Naive B cell (primary cell): ENCODE measurements at places on chromosomes 4 and X. TPM values are rescaled to one million over a fixed set of nuclear protein-coding genes. Genes with fewer than 3 reads are reported as not detected.
A peak's percentile ranks its signal among the peaks of the same experiment; 100 is the strongest.

- no peak overlapping the region for H3K27ac ChIP-seq
- H3K36me3 ChIP-seq, result peaks cover 22% of the 10 kb centered on the region
- no peak for DNase-seq
- no peaks in the 10 kb centered on the region for H3K4me1 ChIP-seq
Measured at GRCh38 chr4:36128689-36129088, 115.6 kb downstream of the ARAP2 start.

DNA sequence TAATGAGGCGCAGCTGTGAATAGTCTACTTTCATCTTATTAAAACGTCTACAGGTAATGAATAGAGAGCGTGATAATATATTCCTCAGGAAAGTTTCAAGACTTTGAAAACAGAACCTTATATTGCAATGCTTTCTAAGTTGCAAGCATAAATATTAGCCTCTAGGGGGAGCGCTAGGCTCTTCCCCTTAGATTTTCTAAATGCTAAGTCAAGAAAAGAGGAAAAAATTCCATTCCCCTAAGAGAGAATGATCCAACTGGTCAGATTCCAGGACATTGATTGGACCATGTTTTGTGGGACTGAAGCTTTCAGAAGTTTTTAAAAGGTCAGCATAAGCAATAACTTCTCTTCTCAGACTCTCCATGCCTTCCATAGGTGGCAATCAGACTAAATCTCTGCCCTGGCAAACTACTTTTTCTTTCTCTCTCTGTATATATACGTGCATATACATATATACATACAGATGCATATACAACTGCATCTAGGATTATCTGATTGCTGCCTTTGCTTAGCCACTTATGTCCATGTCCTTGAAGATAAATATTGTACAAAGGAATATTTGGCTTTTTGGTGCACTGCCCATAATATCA is 492.9 kb downstream of the INPP4B start:
- peaks cover 6% of the 10 kb centered on the region for H3K4me1 ChIP-seq
- H3K36me3 ChIP-seq, result no peaks in the 10 kb centered on the region
- H3K4me3 ChIP-seq, result no peak overlapping the region
- H3K27ac ChIP-seq, result no peak overlapping the region
- no peak for DNase-seq
- H3K27me3 ChIP-seq, result no peaks in the 10 kb centered on the region

- H3K36me3 ChIP-seq, result peaks cover 1% of the 10 kb centered on the region
- no peak for DNase-seq
- H3K27ac ChIP-seq, result no peak overlapping the region
- peaks cover 11% of the 10 kb centered on the region for H3K27me3 ChIP-seq
- no peak overlapping the region for H3K4me3 ChIP-seq
Measured at GRCh38 chr4:17315459-17315858, 196.4 kb downstream of the QDPR start.

- H3K27me3 ChIP-seq, result no peaks in the 10 kb centered on the region
- no peak overlapping the region for H3K27ac ChIP-seq
- no peaks in the 10 kb centered on the region for H3K36me3 ChIP-seq
- H3K4me1 ChIP-seq, result no peaks in the 10 kb centered on the region
- no peak overlapping the region for H3K4me3 ChIP-seq
Measured at GRCh38 chr4:288891-289290, 16.4 kb downstream of the ZNF732 start.

DNA sequence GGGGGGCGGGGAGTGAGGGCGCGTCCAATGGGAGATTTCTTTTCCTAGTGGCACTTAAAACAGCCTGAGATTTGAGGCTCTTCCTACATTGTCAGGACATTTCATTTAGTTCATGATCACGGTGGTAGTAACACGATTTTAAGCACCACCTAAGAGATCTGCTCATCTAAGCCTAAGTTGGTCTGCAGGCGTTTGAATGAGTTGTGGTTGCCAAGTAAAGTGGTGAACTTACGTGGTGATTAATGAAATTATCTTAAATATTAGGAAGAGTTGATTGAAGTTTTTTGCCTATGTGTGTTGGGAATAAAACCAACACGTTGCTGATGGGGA is 1.1 kb downstream of the HTT start:
- DNase-seq, result no peak
- H3K27me3 ChIP-seq, result no peaks in the 10 kb centered on the region
- peaks cover 40% of the 10 kb centered on the region for H3K4me1 ChIP-seq
- no peaks in the 10 kb centered on the region for H3K36me3 ChIP-seq
- peak overlapping the region; percentile 90 for H3K4me3 ChIP-seq

- H3K27ac ChIP-seq, result no peak overlapping the region
- DNase-seq, result no peak
- no peak overlapping the region for H3K4me3 ChIP-seq
- H3K4me1 ChIP-seq, result no peaks in the 10 kb centered on the region
- H3K27me3 ChIP-seq, result no peaks in the 10 kb centered on the region
- no peaks in the 10 kb centered on the region for H3K36me3 ChIP-seq
Measured at GRCh38 chr4:22932326-22932725, 239.6 kb downstream of the GBA3 start.

DNA sequence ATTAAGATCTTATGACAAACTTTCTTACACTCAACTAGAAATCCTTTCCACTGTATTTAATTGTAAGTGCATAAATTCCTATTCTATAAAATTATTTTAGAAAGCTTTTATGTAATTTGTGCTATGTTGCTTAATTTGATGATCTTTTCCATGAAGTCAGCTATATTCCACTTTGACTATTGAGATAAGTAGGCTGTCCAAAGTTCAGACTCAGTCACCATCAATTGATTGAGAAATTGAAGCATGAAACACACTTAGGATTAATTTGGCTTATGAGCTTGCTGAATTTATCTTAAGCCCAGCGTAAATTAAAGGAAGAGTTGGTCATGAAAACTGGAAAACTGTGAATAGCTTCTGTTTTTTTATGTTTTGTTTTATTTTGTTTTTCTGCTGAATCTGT is 18.7 kb upstream of the UGT2B10 start:
- no peaks in the 10 kb centered on the region for H3K36me3 ChIP-seq
- no peak overlapping the region for H3K27ac ChIP-seq
- no peak for DNase-seq
- H3K4me1 ChIP-seq, result no peaks in the 10 kb centered on the region

DNA sequence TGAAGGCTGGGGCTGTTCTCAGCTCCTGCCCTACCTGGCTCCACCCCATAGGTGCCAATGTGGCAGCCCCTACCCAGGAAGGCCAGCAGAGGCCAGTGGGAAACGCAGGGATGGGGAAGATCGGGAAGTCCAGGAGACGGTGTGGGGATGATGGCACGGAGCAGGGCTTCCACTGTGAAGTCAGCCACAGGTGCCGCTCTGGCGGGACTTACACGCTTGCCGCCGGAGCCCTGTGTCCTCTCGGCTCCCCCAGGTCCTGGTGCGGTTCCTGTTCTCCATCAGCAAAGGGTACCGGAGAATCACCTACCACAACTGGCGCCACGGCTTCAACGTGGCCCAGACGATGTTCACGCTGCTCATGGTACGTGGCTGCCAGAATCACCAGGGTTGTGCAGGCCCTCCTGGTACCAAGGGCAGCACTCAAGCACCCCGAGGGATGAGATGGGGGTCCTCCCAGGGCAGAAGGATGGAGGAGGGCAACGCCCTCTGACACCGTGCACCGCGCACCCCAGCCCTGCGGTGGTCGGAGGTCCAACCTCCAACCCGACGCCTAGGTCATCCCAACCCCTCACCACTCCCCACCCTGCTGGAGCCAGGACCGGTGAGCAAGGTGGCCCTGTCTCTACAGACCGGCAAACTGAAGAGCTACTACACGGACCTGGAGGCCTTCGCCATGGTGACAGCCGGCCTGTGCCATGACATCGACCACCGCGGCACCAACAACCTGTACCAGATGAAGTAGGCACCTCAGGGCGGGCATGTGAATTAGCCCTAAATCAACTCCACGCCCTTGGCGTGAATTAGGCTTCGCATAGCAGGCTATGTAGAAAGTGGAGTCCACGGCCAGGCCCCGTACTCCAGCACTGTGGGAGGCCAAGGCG is 12.0 kb downstream of the ATP5ME start:
- no peaks in the 10 kb centered on the region for H3K36me3 ChIP-seq
- H3K4me3 ChIP-seq, result peak overlapping the region; percentile 89
- DNase-seq, result no peak
- no peak overlapping the region for H3K27ac ChIP-seq
- H3K27me3 ChIP-seq, result no peaks in the 10 kb centered on the region

DNA sequence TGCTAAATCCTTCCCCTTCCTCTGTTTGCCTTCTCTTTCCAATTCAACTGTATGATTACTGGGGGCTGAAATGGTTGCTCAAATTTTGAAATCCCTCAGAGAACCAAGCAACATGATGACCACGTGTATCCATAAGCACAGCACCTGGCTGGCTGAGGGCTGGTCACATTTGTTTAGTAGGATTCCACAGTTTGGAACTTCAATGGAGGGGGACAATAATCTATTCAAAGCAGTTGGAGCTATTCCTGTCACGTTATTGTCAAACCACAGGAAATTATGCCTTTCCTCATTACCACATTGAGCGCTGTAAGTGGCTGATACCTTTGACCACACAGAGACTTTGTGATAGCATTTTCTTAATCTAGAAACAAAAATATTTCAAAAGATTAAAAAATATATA is 7.0 kb downstream of the TMSB4X start:
- H3K36me3 ChIP-seq, result peaks cover 10% of the 10 kb centered on the region
- peaks cover 43% of the 10 kb centered on the region for H3K27me3 ChIP-seq
- peaks cover 40% of the 10 kb centered on the region for H3K4me1 ChIP-seq
- H3K4me3 ChIP-seq, result no peak overlapping the region
- H3K27ac ChIP-seq, result peak overlapping the region; percentile 43

- H3K4me3 ChIP-seq, result peak overlapping the region; percentile 92
- peaks cover 23% of the 10 kb centered on the region for H3K4me1 ChIP-seq
- peaks cover 28% of the 10 kb centered on the region for H3K27me3 ChIP-seq
- H3K36me3 ChIP-seq, result no peaks in the 10 kb centered on the region
Measured at GRCh38 chr4:52052475-52052780, 1.3 kb downstream of the SPATA18 start.

DNA sequence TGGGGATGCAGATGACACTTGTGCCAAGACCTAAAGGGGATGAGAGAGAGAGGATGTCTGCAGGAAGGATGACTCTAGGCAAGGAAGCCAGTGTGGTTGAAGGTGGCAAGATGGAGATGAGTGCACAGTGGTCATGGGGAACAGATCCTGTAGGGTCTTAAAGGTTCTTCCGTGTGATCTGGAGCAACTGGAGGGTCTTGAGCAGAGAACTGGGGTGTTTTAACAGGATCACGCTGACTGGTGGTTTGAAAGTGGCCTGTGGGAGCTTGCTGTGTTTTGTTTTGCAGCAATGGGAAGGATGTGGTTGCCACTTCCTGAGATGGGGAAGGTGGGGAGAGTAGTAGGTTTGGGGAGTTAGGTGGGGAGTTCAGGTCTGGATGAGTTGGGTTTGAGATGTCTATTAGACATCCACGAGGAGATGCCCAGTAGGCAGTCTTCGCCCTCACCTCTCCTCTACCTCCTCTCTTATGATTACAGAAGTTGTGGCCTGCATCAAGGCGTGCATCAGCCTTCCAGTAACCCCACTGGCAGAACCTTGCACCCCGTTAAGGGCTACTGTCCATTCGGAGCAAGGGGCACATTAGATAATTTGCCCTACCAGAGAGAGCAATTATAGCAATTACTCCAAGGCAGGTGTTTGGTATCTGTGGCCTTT is 1.4 kb upstream of the STBD1 start:
- H3K4me3 ChIP-seq, result peak overlapping the region; percentile 56
- peaks cover 8% of the 10 kb centered on the region for H3K36me3 ChIP-seq
- H3K27me3 ChIP-seq, result peaks cover 30% of the 10 kb centered on the region
- no peak for DNase-seq
- H3K27ac ChIP-seq, result no peak overlapping the region
- H3K4me1 ChIP-seq, result peaks cover 11% of the 10 kb centered on the region

GRCh38 chr4:145665773-145666172 is 14.2 kb upstream of the C4orf51 start:
- no peaks in the 10 kb centered on the region for H3K27me3 ChIP-seq
- no peaks in the 10 kb centered on the region for H3K4me1 ChIP-seq
- DNase-seq, result no peak
- H3K27ac ChIP-seq, result no peak overlapping the region
- H3K36me3 ChIP-seq, result peaks cover 1% of the 10 kb centered on the region

- DNase-seq, result no peak
- no peak overlapping the region for H3K4me3 ChIP-seq
- no peak overlapping the region for H3K27ac ChIP-seq
- peaks cover 12% of the 10 kb centered on the region for H3K27me3 ChIP-seq
- no peaks in the 10 kb centered on the region for H3K36me3 ChIP-seq
Measured at GRCh38 chrX:16239211-16239610, 71.9 kb downstream of the MAGEB17 start.

DNA sequence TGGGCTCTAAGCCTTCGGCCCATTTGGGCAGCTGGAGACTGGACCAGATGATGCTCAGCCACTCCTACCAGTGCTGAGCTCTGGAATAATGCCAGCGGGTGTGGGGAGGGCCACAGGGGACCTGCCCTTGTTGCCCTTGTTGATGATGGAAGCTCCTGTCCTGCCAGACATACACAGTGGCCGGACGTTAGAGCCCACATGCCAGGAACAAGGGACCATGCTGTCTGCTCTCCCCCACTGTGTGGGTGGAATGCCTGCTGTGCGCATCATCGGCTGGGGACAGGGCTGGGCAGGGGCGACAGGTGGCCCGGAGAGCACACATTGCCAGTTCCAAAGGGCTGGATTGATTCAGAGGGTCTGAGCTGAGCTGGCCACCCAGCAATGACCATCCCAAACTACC is 2.0 kb downstream of the ABLIM2 start:
- no peak overlapping the region for H3K27ac ChIP-seq
- no peak for DNase-seq
- H3K4me1 ChIP-seq, result peaks cover 19% of the 10 kb centered on the region
- H3K27me3 ChIP-seq, result no peaks in the 10 kb centered on the region
- H3K4me3 ChIP-seq, result no peak overlapping the region

Gene SCFD2
- 22.7 TPM for polyA plus RNA-seq

Gene CXXC4
- polyA plus RNA-seq, result not detected

Gene QRFPR
- polyA plus RNA-seq, result not detected

Gene BEX1
- not detected for polyA plus RNA-seq

Gene ITIH6
- not detected for polyA plus RNA-seq

Gene CCSER1
- 14.9 TPM for polyA plus RNA-seq

Gene XAGE1B
- polyA plus RNA-seq, result not detected

Gene GLUD2
- 0.35 TPM for polyA plus RNA-seq

Gene MAGEC3
- polyA plus RNA-seq, result not detected
